SW 1271 (cell line): ENCODE measurements at places on chromosomes 5 and 9.

- no peak for DNase-seq
Observed at GRCh38 chr5:111262815-111263214, 38.6 kb downstream of the CAMK4 start.

GRCh38 chr9:134689321-134690181 is 47.9 kb downstream of the COL5A1 start:
- DNase-seq = no peak

DNA sequence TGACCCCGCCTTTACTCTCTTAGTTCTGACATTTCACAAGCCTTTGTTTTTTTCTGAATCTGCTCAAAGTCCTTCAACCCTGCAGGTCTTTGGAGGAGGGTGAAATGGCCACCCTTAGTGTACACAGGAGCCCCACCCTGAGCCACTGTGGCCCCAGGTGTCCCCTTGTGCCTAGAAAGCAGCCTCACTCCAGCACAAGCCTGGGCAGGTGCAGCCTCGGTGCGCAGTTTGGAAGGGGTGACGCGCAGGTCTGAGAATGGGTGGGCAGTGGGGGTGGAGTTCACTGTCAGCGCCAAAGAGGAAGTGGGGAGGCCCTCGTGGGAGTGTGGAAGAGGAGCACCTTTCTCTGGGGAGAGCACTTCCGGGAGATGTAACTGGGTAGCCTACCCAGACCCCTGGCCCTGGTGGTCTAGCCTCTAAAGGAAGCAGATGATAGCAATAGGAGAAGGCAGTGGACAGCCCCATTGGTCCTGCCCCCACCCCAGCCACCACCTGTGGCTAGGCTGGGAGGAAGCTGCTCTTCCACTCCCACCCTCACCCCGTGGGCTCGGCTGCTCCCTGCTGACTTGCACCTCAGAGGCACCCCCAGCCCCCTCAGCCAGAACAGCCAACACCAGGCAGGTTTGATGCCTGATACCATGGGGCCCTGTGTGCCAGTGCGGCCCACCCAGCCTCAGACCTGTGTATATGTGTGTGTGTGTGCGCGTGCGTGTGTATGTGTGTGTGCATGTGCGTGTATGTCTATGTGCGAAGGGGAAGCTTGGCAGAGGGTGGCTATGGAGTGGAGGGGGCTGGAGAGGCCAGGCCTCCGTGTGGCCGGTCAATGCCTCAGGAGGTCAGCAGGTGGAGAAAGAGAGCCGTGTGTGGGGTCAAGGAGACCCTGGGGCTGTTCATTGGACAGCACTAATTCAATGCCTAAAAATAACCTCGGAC is 16.8 kb upstream of the DAB2IP start:
- DNase-seq = no peak

DNA sequence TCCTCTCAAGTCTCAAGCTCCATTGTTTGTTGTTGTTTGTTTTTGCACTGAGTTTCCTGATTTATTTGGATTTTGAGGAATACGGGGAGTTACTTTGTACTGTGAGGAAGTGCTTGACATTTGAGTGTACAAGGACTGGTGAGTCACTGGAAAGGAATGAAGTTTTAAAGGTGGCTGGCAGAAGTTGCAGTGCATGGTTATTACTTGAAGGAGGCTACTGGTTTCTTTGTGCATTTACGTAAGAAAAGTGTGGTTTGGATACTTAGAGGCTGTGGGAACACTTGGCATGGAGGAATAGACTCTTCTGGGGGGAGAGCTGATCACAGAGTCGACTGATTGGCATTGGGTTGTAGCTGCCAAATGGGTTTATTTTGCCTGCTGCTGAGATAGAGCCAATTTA is 919.0 kb downstream of the TAF11L14 start:
- DNase-seq = peak; percentile 44

DNA sequence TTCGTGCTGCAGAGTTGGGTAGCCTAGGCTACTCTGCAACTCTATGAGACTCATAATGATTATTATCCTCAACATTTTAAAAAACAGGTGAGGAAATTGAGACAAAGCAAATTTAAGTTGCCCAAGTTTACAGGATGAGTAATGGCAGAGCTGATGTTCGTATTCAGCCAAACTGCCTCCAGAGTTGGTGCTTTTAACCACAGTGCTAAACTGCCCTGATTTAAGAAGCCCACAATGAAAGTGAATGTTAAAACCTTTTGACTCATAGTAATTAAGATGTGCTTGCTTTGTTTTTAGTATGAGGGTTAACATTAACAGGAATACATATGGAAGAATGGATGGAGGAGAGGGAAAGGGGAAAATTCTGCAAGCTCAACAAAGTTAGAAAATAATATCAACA is 15.9 kb upstream of the GABRB2 start:
- no peak for DNase-seq

DNA sequence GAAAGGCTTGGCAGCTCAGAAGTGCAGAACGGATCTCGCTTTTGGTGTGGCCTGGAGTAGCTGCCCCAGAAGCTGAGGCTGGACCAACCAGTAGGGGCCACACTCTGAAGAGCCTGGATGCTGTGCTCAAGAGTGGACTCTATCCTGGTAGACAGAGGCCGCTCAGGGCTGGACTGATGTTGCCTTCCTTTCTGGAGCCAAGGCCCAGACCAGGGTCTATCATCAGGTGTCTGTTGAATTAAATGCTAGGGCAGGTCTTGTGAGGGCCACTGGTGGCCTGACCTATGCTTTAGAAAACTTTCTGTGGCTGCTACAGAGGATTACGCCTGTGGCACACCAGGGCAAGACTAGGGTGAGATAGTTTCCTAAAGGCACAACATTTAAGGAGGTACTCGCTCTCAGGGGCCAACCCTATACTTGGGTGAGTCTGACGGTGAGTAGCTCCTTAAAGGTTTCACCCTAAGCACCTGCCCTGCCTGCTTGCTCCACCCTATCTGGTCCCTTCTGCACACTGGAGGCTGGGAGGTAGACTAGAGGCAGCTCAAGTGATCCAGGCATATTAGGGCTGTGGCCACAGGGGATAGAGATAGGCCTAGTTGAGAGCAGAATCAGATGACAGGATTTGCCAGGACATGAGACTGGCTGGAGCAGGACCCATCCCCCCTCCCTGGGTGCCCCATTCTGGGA is 9.8 kb upstream of the IRF1 start:
- no peak for DNase-seq

- no peak for DNase-seq
Observed at GRCh38 chr5:144812763-144813162, 642.1 kb downstream of the KCTD16 start.

- no peak for DNase-seq
Observed at GRCh38 chr9:118325757-118326156, 621.6 kb downstream of the TLR4 start.

- no peak for DNase-seq
Observed at GRCh38 chr9:94779031-94779430, 52.5 kb downstream of the AOPEP start.

- DNase-seq = peak; percentile 35
Observed at GRCh38 chr5:13831351-13831750, 113.1 kb downstream of the DNAH5 start.

DNA sequence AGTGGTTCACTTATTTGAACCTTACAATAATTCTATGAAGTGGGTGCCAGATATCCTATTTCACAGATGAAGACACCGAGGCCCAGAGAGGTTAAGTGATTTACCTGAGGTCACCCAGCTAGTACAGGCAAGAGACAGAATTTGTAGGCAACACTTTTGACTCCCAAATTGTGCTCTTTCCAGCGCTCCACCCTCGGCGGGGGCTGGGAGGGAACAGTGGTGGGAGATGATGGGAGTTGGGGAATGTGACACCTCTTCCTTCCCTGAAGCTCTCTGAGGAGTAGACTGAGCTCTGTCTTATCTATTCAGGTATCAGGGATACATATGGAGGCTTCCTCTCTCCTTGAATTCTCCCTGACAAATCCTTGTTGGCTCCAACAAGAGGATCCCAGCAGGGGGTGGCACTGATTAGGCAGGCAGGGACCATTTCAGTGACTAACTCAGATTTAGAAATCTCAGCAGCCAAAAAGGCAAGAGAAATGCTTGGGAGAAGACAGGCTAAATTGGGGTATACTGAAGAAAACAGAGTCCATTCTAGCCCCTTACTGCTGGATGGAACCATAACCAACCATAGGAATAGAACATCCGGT is 95.8 kb upstream of the PANK3 start:
- DNase-seq = no peak

- DNase-seq = no peak
Observed at GRCh38 chr5:107487056-107487542, 183.6 kb downstream of the EFNA5 start.

- DNase-seq = no peak
Observed at GRCh38 chr9:93254806-93255493, 71.0 kb downstream of the WNK2 start.

DNA sequence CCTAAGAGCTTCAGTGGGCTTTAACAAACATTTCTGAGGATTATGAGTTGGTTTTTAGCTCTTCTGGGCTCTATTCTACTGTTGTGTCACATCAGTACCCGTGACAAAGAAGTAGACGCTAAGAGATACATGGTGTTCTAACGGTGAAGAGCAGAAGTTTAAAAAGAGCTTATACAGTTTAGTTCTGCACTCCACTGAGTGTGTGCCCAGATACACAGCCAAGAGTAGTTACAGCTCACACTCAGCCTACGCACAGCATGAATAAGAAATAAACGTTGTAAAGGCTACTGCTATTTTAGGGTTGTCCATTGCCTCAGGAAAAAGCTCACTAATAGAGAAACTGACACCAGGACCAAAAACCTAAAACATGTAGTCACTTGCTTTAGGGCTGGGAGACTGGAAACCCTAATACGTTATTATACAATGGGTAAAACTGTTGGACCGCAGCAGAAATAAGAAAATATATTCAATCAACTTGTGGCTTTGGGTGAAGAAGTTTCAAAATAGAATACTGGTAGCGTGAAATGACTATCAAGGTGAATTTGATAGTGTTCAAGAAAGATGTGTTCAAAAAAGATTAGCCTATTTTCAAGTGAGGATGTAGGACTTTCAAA is 34.7 kb downstream of the PSIP1 start:
- DNase-seq = no peak

GRCh38 chr5:75666801-75667200 is 50.4 kb downstream of the POC5 start:
- DNase-seq = no peak

GRCh38 chr5:443239-444151 is 519 bp downstream of the EXOC3 start:
- DNase-seq = no peak

GRCh38 chr5:24773261-24773660 is 128.5 kb upstream of the CDH10 start:
- no peak for DNase-seq

- DNase-seq = no peak
Observed at GRCh38 chr5:159405611-159406031, 75.3 kb upstream of the IL12B start.

DNA sequence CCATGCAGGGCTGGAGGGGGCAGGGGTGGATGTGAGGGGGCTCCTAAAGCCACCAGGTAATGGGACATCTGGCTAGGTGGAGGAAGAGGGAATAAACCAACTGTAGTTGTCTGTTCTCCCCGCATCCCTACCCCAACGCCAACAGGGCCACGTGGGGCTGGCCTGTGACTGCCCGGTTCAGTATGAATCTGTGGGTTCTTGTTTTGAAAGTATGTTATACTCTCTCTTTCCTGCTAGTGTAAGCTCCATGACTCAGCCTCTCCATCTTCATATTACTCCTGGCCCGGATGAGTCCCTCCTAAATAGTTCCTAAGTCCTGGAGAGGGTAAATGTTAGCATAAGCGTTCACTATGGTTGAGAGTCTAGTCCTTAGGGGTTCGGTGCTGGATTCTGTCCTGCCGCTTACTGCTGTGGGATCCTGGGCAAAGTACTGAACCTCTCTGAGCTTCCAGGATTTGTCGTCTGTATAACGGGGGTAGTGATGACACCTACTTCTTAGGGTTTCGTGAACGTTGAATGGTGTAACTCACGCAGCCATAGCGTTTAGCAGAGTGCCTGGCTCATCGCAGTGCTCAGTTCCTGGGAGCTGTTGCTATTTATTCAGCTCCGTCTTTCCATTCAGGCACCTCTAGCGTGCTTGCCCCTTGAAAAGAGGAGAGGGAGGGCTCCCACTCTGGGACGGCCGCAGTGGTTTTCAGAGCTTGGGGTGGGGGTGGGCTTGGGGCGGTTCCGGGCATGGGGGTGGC is 28.8 kb downstream of the LHX2 start:
- DNase-seq = no peak

DNA sequence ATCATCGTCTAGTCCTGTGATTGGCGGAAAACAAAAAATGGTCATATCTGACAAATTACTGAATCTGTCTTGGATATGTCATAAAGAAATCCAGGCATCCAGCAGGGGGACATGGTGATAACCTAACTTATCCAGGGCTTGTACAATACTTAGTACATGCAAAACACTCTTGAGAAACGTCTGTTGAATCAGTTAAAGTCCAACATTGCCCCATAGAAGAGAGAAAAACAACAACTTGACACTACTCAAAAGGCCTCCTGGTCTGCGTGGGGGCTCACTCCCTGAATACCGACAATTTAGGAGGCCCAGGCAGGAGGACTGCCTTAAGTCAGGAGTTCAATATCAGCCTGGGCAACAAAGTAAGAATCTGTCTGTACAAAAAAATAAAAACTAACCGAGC is 217.5 kb downstream of the DCP2 start:
- no peak for DNase-seq

- no peak for DNase-seq
Observed at GRCh38 chr9:96665789-96666188, 10.7 kb upstream of the PRXL2C start.

GRCh38 chr9:34363619-34364351 is 12.9 kb downstream of the MYORG start:
- no peak for DNase-seq

- DNase-seq = no peak
Observed at GRCh38 chr5:72628771-72629371, 121.7 kb upstream of the ZNF366 start.

DNA sequence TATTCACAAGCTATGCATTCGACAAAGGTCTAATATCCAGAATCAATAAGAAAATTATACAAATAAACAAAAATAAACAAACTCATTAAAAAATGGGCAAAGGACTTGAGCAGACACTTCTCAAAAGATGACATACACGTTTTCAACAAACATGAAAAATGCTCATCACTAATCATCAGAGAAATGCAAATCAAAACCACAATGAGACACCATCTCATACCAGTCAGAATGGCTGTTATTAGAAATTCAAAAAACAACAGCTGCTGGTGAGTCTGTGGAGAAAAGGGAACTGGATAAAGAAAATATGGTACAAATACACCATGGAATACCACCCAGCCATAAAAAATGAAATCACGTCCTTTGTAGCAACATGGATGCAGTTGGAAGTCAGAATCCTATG is 45.1 kb upstream of the PUM3 start:
- no peak for DNase-seq

DNA sequence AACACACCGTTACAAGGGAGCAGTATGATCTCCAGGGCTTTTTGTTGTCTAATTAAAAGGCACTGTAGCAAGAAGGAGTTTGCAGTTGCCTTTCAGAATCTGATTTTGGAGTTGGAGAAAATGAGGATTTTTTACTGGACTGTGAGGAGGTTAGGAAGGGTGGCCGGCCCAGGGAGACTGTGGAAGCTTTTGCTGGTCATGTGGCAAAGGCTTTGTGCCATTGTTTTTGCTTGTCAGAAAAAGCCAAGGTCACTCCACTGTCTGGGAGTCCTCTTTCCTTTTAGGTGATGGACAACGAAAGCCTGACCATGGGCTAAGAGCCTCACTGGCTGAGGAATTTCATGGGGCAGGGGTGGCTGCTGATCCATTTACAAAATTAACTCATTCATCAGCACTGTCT is 10.3 kb upstream of the WHRN start:
- no peak for DNase-seq

GRCh38 chr5:7897014-7897600 is 28.2 kb downstream of the MTRR start:
- DNase-seq = peak; percentile 36
